ENCODE measurements at places on chromosomes 13 and 19.

- DNase-seq: no peak
Observed at GRCh38 chr19:14435320-14436050, 2.4 kb downstream of the PKN1 start.

GRCh38 chr19:50162988-50163387 is at the start of gene IZUMO2:
IZUMO2 (minus strand) TSS chr19:50163281; CDS start chr19:50163194, 87 bp downstream.
- no peak for DNase-seq

DNA sequence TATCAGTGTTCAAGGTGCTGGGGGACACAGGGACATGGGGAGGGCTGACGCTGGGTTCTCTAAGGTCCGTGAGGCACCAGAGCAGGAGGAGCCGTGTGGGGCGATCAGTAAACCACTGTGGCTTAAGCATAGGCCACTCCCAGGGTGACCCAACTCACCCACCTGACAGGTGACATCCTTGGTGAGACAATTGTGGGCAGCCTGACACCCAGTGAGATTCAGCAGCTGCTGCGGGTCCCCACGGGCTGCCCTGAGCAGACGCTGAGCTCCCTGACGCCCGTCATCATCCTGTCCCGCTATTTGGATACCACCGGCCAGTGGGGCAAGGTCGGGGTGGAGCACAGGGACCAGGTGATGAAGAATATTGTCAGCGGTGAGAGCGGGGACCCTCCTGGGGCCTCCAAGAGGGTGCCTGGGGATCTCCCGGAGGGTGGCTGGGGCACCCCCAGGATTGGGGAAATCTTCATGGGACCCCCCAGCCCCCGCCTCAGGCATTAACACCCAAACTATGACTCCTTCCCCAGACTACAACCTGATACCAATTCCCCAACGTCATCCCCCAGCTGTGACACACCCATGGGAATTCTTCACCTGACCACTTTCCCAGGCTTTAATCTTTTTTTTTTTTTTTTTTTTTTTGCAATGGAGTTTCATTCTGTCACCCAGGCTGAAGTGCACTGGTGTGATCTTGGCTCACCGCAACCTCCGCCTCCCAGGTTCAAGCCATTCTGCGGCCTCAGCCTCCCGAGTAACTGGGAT is 33.3 kb upstream of the SHFL start:
- DNase-seq: no peak

GRCh38 chr13:66661336-66661735 is 568.8 kb downstream of the PCDH9 start:
- no peak for DNase-seq

- no peak for DNase-seq
Observed at GRCh38 chr13:94195715-94196114, 283.8 kb downstream of the DCT start.

DNA sequence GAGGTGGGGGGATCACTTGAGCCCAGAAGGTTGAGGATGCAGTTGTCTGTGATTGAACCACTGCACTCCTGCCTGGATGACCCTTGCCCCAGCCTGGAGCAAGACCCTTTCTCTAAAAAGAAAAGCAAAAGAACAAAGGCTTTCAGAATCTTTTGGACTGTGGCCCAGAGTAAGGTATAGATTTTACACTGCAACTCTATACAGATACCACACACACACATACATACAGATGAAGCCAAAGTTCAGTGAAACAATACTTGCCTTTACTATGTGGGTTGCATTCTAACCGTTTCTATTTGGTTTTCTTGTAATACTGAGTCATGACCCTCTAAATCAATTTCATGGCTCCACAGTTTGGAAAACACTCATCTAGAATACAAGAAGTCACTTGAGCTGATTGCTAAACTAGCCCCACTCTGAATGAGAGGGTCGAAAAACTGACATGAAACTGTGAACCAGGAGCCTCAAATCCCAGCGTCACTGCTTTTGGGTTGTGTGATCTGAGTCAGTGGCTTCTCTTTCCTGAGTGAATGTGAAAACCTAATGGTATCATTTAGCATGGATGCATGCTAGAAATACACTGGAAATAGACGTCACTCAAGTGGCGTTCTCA is 756.1 kb downstream of the UQCRFS1 start:
- DNase-seq: no peak

GRCh38 chr19:46115396-46116106 is 8.9 kb downstream of the IGFL3 start:
- peak; percentile 81 for DNase-seq

GRCh38 chr13:41944229-41944628 is 16.7 kb downstream of the VWA8 start:
- no peak for DNase-seq

- peak; percentile 95 for DNase-seq
Observed at GRCh38 chr19:1863638-1864479, 480 bp upstream of the KLF16 start.

DNA sequence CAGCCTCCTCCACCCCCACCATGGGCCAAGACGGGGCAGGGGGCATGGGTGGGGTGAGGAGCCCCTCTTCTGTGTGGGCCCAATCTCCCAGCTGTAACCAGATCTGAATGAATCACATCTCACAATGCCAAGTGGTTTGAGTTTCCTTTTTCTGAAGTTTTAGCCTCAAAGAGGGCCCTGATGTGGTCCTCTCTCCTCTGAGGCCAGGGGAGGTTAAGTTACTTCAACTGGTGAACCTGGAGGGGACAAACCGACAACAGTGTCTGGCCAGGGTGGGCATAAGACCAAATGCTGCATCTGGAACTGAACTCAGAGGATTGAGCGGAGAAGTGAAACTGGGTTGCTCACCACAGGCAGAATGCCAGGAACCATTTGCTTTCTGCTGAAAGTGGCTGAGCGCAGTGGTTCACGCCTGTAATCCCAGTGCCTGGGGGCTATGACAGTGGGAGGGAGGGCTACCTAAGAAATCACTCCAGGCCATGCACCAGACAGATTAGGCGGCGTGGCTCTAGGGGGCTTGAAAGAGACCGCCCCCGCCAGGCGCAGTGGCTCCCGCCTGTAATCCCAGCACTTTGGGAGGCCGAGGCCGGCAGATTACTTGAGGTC is 15.4 kb upstream of the IRGC start:
- DNase-seq: no peak

- no peak for DNase-seq
Observed at GRCh38 chr13:33233547-33233946, 52.0 kb downstream of the STARD13 start.

- DNase-seq: no peak
Observed at GRCh38 chr13:77898097-77898496, 20.5 kb downstream of the EDNRB start.

GRCh38 chr19:45497791-45498190 is 452 bp upstream of the PPM1N start:
- no peak for DNase-seq

DNA sequence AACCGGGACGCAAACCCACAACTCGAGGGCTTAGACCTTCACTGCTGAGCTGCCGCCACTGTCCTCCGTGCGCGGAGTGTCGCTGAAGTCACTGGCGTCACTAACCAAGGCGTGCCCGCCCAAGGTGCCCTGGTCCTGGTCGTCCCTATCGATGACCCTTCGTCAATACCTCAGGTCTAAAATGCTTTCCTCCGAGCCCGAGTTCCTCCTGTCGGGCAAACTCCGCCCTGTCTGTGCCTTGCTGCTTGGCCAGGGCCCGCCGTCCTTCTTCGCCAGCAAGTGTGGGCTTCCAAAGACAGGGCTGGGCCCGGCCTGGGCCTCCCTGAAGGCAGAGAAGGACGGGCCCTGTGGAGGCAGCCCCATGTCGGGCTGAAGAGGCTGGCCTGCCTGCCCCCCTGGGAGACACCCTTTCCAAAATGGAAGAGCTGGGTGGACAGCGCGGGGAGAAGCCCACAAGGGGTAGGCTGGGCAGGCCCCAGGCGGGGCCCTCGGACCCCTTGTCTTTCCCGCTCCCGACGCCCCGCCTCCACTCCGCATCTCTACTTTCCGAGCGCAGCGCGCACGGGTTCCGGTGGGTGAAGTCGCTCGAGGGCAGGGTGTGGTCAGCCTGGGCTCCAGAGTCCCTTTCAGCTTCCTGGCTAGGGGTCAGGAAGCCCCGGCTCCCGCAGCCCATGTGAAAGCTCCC is 13.4 kb downstream of the RB1 start:
- DNase-seq: no peak

- no peak for DNase-seq
Observed at GRCh38 chr13:29474991-29475390, 120.5 kb downstream of the SLC7A1 start.

DNA sequence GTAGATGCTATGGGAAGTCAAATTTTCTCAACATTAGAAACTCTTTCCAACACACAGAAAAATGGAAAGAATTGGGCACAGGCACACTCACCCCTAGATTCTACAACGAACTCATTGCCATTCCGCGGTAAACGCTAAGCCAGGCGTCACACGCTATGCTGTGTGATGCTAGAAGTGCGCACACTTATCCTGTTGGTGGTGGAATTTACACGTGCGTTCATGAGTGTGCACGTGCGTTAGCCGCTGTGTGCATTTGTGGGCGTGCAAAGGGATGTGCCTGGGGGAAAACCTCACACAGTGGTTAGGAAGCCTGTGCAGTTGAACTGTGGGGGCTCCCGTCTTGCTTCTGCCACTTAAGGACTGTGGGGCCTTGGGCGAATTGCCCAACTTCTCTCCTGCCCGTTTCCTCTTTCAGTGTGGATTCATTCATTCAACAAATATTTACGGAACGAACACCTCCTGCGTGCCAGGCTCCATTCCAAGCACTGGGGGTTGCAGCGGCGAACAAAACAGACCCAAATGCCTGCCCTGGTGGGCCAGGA is 7.7 kb downstream of the NFILZ start:
- no peak for DNase-seq

GRCh38 chr19:33953023-33953422 is 156.4 kb downstream of the KCTD15 start:
- peak; percentile 36 for DNase-seq

GRCh38 chr13:78680115-78680561 is 21.2 kb upstream of the OBI1 start:
- DNase-seq: no peak

DNA sequence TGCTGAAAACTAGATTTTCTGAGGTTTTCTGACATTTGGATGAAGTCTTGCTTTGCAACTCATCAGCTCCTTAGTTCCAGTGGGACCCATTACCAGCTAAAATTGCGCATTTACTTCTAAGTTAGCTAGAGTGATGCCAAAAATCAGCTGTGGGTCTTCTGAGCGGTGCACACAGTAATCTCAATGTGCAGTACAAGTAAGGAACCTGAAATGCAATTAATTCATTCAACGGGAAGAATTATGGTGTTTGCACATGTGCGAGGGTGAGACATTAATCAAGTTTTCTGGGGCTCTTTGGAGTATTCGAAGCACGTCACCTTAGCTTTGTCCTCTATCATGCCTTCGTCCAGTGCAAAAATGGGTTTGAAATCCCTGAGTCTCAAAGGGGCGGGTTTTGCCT is 146.2 kb downstream of the MYO16 start:
- no peak for DNase-seq

GRCh38 chr13:111217641-111218040 is 102.5 kb downstream of the ARHGEF7 start:
- DNase-seq: no peak

DNA sequence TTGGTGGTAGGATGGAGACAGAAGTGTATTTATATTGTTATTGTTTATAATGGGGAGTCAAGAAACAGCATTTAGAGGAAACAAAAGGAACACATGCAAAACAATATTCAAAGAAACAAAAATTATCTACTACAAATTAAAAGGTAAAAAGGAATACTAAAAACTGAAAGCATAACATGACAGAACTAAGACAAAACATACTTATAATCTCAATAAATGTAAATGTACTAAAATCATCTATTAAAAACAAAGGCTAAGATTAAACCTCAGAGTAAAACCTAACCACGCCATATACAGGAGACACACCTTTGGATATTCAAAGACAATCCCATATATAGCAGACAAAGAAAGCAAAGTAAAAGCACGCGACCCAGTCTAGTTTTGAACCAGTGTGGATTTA is 273.6 kb downstream of the ABCC4 start:
- DNase-seq: no peak

- DNase-seq: no peak
Observed at GRCh38 chr19:11377756-11378155, 3.3 kb downstream of the SWSAP1 start.

- no peak for DNase-seq
Observed at GRCh38 chr19:4322942-4323665, 15.5 kb downstream of the STAP2 start.

GRCh38 chr19:42857544-42857867 is 22.0 kb downstream of the PSG1 start:
- no peak for DNase-seq

DNA sequence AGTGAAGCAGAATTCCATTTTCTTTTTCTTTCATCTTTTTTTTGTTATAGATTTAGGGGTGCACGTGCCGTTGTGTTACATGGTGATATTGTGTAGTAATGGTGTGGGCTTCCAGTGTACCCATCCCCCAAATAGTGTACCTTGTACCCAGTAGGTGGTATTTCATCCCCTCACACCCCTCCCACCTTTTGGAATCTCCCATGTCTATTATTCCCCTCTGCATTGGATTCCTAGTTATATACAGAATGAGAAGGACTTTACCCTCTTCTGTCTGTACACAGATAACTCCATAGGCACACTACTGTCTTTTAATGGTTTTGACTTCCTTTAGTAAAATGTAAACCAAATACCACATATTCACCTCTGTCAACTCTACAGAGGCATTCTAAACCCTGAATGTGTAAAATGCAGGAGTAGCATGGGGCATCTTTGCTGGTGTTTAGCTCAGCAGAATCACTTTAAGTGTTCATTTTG is 28.0 kb downstream of the FRY start:
- DNase-seq: no peak

GRCh38 chr19:11451871-11452619 is 16.6 kb downstream of the PRKCSH start:
- DNase-seq: no peak

GRCh38 chr13:63948045-63948444 is 2532.4 kb upstream of the PCDH20 start:
- DNase-seq: no peak

GRCh38 chr19:42450314-42450934 is 7.7 kb upstream of the CXCL17 start:
- DNase-seq: peak; percentile 85

GRCh38 chr13:23449398-23450162 is 16.1 kb upstream of the SACS start:
- DNase-seq: no peak

GRCh38 chr13:23771956-23772355 is 117.2 kb downstream of the MIPEP start:
- DNase-seq: no peak

DNA sequence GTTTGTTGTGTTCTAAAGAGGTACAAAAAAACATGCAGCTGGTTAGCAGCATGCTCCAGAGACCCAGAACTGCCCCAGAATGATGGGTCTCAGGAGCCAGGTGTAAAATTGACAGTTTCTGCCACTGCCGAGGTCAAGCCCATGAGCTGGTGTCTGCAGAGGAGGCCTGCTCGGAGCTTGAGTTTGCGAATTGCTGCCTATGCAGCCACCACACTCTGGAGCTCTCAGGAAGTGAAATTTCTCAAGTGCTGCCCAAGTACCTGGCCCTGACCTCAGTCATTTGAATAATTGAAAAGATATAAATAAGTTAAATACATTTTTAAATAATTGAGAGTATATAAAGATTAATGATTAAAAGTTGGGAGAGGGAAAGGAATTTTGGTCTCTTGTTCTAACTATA is 66.4 kb downstream of the ZAR1L start:
- no peak for DNase-seq

- no peak for DNase-seq
Observed at GRCh38 chr19:1763648-1764639, 10.6 kb downstream of the ONECUT3 start.
